ENCODE measurements at places on chromosomes 2 and 18.

- DNase-seq, result no peak
Measured at GRCh38 chr2:178238154-178238521, 43.8 kb downstream of the OSBPL6 start.

GRCh38 chr2:148483665-148484064 lies 160.9 kb upstream of the EPC2 start:
- DNase-seq, result no peak

DNA sequence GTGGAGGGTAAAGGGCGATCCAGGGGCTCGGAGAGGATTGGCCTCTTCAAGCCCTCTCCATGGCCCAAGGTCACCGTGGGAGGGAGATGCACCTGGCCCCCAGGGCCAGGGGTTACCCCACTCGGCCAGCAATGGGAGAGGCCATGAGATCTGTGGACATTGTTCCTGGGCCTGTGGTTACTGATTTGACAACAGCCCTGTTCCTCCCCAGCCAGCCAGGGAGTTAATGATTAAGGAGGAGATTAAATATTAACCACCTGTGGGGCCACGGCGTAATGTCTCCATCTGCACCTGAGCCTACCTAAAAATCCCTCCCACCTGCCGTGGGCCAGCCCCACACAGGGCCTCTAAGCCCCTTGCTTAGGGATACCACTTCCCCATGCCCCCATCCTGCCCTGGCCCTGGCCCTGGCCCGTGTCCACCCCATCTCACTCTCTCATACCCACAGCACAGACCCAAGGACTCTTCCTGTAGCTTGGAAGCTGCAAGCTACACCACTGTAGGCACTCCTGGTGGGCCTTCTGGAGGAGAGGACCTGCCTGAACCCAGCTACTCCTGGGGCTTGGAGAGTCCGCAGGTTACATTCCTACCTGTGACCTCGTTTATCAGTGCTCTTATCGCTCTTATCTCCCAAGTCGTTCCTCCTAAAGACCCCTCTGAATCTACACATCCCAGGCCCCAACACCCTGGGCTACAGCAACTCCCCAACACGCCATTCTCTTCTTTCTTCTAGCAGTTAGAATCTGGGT lies 32.1 kb downstream of the ZFP36L2 start:
- no peak for DNase-seq

DNA sequence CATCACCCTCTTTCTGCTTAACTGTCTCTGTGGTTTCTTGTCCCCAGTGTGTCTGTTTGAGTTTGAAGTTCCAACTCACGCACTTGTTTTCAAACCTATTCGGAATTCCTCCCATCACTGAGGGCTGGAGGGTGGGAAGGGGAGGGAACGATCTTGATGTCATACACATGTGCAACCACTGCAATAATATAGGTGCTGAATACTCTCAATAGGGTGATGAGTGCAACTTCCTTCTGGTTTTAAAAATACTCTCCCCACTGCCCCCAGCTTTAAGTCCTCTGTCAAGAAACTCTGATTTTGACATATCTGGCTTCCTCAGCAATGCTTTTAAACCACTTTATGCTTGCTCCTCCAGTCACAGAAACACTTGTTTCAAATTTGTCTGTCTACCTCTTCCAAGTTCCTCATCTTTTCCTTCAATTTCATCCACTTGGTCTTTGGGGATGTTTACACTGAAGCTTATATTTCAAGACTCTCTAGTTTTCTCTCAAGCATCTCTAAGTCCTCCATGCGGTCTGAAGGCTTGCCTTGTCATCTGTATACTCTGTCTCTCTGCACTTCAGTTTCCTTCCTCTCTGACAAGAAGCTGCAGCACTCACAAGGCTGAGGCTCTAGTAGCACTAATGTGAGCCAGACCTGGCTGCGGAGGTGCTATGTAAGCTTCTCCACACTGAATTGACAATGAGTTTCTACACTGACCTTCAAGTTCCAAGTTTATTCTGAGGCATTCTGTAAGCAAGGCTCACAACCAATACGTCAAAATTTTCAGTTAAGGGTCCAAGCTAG lies 422.3 kb downstream of the ZEB2 start:
- DNase-seq, result no peak

DNA sequence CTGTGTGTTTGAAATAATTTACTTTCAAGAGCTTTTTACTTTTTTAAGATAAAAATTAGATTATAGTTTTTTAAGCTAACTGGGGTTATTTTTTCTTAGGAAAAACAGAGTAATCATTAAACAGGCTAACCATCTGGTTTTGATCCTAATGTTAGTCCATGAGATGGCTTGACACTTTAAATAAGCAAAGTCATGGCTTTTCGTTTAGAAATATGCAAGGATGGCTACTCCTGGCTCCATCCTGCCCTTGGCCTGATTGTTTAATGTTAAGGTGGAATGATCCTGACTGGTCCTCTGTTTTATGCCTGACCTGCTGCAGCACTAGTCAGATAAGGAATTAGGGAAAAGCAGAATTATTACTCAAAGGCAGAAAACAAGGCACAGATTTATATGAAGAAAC lies 39.7 kb upstream of the PNPT1 start:
- no peak for DNase-seq

DNA sequence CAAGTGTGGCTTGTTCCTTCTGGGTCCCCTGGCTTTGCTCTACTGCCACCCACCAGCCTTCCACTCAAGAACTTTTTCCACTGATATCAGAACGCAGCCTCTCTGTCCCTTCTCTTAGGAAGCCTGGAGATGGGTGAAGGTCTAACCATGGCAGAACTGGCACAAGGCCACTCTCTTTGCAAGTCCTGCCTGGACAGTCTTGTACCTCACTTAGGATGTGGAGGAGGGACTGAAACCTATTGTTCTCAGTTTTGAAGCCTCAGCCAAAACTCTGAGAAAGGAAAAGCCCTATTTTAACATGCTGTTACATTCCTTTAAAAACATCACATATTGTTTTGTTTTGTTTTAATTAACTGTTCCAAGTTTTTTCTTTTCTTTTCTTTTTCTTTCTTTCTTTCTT lies 58.9 kb upstream of the NCOA1 start:
- no peak for DNase-seq

- DNase-seq, result no peak
Measured at GRCh38 chr2:25308599-25308998, 33.1 kb downstream of the DNMT3A start.

- DNase-seq, result no peak
Measured at GRCh38 chr18:39660141-39660540, 2094.5 kb upstream of the CELF4 start.

DNA sequence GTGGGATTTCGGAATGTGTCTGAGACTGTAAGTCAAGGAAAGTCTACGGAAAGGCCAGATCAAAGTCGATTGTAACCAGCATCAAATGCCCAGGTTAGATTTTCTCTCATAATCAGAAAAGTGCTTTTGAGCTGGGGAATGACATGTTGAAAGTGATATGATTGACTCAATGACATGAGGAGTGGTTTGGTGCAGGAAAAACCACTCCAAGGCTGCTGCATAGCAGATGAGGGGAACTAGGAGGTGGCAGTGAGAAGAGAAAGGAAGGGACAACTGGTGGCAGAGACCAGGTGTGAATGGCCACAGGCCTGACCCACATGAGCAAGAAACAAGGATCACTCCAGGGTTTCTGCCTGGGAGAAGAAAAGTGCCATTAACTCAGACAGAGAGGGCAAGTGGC lies 822 bp downstream of the SLC35F6 start:
- DNase-seq, result no peak

- no peak for DNase-seq
Measured at GRCh38 chr2:228938629-228939028, 332.5 kb downstream of the PID1 start.

GRCh38 chr2:168033966-168034365 lies 213.4 kb downstream of the STK39 start:
- DNase-seq, result no peak

DNA sequence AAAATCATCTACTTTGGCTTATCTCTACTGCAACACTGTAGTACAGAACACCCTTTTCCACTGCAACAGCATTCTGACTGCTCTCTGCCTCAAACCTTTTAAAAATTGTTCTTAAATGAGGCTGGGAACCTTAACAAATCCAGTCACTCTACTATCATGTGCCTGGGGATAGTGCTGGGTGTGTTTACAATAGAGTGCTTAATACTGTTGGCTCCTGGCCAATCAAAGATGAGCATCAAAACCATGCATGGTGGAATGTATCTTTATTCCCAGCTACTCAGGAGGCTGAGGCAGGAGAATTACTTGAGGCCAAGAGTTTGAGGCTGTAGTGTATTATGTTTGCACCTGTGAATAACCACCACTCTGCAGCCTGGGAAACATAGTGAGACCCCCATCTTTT lies 7.4 kb downstream of the ANKAR start:
- DNase-seq, result no peak

GRCh38 chr18:79466591-79466990 lies 70.9 kb downstream of the NFATC1 start:
- no peak for DNase-seq

- DNase-seq, result no peak
Measured at GRCh38 chr2:200311139-200311538, 4.6 kb downstream of the SPATS2L start.

DNA sequence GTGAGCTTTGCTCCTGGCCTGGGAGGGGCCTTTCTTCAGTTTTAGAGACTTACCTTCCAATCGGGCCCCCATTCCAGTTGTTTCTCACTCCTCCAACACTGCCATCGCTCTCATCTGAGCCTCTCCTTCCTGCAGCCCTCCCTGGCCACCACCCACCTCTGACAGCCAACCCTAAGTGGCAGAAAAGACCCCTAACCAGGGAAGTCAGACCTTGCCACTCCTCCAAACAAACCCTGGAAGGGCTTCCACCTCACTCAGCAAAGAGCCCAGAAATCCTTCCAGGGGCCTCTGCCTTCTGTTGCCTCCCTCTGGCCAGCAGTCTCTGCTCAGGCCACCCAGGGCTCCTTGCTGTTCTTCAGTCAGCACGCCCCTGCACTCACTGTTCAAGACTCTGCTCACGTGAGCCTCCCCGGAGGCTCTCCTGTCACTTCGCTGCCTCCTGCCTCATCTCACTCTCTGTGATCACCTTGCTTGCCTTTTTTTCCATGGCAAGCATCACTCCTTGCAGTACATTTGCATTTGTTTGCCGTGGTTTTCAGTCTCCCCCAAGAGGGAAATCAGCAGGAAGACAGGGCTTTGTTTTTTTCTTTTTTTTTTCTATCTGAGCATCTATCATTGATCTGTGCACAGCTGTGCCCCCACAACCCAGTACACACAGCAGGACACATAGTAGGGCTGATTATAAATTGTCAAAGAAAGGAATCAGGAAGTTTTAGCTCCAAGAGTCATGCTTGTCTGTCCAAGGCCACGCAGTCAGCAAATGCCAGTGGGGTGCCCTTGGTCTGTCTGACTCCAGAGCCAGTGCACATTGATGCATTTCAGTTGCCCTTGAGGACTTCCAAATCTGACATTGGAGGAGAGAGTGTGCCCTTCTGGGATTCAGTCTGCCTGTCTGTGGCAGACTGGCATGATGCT lies 83.9 kb downstream of the INHBB start:
- DNase-seq, result no peak

DNA sequence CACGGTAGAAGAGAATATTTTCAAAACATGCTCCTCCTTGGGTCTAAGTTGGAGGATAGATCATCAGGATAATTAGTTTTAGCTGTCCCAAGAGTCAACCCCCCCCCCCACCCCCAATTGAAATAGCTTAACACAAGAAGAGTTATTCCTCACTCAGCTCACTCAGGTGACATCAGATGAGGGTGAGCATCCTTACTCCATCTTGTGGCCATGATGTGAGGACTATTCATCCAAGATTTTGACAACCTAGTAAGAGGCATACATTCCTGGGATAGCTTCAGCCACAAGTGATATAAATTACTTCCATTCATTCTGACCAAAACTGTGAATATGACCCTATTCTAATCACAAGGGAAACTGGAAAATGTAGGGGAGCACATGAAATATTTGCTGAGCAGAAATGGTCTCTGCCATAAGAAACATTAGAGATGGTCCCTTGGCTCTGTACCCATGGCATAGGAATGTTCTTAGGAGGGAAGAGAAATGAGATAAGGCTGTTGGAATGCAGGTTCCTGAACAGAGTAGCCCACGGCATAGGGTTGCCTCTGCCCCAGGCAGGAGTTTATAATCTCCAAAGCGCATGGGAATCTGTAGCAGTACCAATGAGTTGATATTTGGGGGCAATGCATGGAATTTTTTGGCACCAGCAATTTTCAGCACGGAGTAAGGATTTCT lies 257.2 kb downstream of the CYRIA start:
- DNase-seq, result no peak

- DNase-seq, result no peak
Measured at GRCh38 chr2:222296311-222296741, 2.5 kb downstream of the PAX3 start.

DNA sequence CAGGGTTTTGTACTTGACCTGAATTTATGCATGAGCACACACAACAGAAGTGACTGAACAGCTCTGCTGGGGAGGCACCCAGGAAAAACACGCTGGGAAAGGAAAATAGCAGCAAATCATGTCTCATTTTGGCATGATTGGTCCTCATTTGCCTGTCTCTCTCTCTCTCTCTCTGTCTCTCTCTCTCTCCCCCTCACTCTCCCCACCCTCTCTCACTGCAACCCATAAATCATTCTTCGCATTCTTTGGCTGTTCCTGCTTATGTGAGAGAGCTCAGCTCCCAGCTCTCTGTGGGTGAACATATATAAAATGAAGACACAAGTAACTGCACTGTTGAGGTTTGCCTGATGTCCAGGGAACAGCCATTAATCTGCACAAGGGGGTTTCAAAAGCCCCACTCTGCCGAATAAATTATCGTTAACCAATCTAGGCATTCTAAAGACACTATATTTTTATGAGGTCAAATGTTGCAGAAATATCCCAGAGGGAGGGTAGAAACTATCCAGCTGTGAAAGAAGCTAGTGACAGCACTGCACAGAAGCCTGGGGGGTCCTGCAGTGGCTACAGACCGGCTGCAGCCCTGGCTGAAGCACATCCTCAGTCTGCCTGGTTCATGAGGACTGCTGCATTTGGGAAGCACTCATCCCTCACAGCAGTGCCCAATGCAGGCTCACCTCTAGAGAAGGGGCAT lies 260.3 kb downstream of the AFF3 start:
- no peak for DNase-seq

DNA sequence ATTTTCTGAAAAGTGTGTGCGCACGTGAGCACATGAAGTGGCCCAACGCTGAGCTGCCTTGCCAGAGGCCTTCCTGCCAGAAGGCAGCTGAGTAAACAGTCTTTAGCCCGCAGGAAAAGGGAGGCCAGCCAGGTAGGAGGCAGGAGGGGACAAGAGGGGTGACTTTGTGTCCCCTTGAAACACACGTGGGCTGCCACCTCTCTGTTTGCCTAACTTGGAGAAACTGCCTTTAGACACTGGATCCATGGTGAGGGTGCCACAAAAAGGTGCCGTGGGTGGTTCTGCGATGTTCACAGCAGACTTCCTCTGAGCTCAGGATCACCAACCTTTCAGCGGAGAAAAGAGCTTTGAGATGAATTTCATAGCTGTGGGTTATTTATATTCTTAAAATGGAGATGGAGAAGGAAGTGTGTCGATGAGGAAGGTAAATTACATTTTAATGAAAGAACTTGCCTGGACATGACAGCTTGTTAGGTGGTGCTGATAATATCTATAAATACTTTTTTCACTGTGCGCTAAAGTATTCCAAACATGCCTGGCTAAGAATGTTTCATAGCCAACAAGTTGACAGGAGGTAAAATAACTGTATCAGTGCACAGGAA lies 36.6 kb upstream of the ASB1 start:
- no peak for DNase-seq

- DNase-seq, result no peak
Measured at GRCh38 chr2:56508662-56509061, 324.9 kb downstream of the CCDC85A start.

- DNase-seq, result no peak
Measured at GRCh38 chr2:7730449-7730848, 813.2 kb downstream of the RNF144A start.

GRCh38 chr2:235799281-235799680 lies 305.4 kb downstream of the AGAP1 start:
- DNase-seq, result no peak

Data from activated naive CD4-positive, alpha-beta T cell (primary cell).